Activated T-helper 1 cell treated with anti-CD3 and anti-CD28 coated beads, Interleukin-2, amount 50 U/mL, for 16 hours (primary cell): ENCODE measurements at places on chromosomes 4 and X.

GRCh38 chr4:100461807-100462605 is 55.8 kb downstream of the EMCN start:
- no peak for DNase-seq

GRCh38 chr4:8689741-8690140 is 97.2 kb downstream of the CPZ start:
- no peak for DNase-seq

DNA sequence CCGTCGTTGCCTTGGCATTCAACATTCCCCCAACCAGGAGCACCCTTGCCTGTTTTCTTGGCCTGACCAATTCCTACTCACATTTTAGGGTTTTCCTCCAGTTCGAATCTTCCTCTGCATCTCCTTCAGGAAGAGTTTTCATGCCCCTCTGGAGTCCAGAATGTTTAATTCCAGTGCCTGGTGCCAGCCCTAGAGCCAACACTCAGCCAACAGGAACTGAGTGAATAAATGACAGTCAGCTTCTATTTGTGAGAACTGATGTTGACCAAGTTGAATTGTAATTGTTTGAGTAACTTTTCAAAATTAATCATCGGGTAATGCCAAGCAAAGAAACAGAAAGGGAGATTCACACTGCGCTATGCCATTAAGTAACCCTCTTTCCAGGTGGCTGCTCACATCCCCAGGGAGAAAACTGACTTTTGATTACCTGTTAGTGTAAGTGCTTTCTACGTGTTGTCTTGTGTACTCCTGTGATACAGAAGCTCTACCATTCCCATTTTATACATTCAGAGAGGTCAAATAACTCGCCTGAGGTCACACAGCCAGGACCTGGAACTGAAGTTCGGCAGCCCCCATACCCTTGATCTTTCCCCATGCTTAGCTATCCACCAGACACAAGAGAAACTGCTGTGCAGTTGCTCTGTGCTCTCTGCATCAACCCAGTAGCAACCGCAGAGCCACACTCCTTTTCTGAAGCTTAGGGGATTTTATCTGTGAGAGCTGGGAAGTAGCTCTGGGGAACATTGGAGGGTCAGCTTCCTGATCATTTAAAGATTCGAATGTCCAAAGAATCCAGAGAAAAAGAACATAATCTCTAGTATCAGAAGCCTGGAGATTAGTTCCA is 19.0 kb upstream of the SLC2A9 start:
- DNase-seq, result no peak

GRCh38 chr4:121778991-121779628 is 14.1 kb upstream of the SMIM43 start:
- no peak for DNase-seq
